ENCODE measurements at places on chromosomes 4 and X.

- peak; percentile 49 for DNase-seq
Observed at GRCh38 chr4:147325571-147325981, 155.3 kb upstream of the EDNRA start.

GRCh38 chrX:38882894-38883626 lies 81.8 kb downstream of the MID1IP1 start:
- peak; percentile 78 for DNase-seq

- no peak for DNase-seq
Observed at GRCh38 chr4:105145903-105146275, 787 bp upstream of the TET2 start.

DNA sequence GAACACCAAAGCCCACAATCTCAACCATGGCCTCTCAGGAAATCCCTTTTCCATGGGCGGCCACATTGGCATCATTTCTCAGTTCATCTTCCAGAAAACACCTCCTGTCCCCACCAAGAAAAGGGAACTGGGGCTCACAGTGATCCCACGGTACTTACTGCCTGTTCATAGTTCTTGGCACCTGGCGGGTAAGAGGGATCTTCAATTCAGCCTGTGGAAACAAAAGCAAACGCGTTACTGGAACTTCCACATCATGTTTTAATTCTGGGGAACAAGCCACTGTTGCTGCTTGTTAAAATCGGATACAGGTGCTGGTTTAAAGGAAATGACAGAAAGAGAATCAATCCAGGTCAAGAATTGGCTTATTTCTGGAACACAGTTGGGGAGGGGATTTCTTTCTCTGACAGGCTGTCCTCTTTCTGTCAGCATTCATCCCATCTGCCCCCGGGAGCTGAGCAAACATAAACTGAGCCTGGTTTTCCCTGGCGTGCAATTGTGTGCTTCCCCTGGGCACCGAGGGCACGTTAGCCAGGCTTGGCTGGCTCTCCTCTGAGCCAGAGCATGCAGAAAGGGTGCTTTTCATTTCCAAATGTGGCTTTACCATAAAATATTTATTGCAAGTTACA lies 16.8 kb downstream of the CLNK start:
- no peak for DNase-seq

GRCh38 chr4:110108422-110108821 lies 90.0 kb downstream of the ELOVL6 start:
- DNase-seq: no peak

GRCh38 chr4:153655002-153655541 lies 29.0 kb upstream of the TLR2 start:
- DNase-seq: no peak

- DNase-seq: no peak
Observed at GRCh38 chrX:72247206-72247942, 8.5 kb upstream of the ERCC6L start.

GRCh38 chr4:48190839-48191238 lies 56.8 kb upstream of the TXK start:
- DNase-seq: no peak

DNA sequence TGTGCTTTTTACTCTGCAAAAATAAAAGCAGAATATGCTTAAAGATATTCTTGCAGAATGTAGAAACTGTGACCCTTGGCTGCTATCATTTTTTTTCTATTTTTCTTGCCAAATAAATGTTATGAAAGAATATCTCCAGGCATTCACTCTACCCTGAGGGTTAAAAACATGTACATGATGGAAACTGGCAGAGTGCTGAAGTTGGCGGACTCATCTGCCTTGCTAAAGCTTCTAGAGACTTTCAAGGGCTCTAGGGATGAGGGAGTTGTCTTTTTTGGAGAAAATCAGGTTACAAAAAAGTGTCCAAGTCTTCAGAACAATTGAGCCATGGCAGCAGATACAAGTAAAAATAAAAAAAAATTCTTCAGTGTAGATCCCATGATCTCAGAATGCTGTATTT lies 40.5 kb upstream of the NRK start:
- DNase-seq: no peak

DNA sequence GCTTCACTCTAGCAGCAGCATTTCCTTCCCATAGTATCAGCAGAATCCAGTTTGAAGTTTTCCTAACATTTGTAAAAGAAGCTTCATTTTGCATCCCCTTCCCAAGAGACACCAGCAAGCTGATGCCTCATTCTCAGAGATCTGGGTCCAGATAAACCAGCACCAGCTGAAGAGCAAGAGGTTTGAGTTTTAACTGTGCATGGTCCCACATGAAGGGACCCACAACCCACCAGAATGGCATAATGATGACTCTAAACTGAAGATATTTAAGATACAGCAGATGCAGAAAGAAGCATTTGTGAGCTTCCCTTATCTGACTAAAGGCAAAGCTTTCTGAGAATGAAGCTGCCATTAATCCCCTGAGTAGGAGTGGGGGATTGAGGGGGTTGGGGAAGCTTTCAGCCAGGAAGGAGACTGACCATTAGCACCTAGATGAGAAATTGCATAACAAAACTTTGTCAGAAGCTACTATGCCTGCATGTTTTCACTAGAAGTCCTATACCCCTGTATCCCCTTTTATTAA lies 18.6 kb downstream of the NUDT6 start:
- DNase-seq: no peak

GRCh38 chr4:90080116-90080515 lies 47.1 kb upstream of the CCSER1 start:
- no peak for DNase-seq

DNA sequence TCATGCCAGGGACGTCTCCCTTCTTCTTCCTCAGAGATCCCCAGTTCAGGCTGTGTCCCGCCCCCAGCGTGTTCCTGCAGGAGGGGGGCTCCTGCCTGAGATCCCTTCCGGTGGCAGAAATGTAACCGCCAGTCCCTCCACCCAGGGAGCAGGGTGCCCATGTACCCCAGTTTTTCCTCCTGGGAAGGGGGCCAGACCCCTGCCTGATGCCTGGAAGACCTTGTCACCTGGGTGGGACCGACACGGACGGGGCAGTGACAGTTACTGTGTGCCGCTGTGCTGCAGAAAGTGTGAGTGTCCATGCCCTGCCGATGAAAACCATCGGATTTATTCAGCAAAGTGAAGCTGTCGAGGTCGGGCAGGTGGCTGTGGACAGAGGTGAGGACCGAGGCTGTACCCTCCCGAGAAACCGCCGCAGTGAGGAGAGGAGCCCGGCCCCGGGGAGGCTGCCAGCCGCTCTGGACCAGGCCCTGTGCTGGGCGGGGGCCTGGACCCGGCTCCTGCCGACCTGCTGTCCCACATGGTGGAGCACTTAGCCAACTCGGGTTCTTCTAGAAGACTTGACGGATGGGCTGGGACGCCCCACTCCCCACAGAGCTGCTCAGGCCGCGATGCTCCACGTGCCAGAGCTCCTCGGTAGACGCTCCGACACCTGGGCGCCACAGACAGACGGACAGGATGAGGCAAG lies 36.7 kb upstream of the HMX1 start:
- DNase-seq: no peak

DNA sequence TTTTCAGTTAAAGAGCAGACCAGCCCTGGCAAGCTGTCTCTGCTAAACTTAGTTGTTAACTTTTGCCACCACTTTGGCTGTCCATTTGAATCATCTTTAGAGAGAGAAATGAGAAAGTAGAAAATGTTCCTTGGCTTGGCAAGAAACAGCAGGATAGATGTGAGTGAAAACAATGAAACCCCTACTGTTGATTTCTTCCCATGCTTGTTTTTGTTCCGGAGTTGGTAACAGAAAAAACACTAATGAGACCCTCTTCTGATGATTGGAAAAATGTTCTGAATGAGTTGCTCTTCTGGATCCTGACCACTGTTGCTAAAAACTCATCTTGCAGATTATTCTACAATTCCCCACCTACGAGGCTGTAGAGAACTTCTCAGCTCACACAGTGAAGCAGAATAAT lies 203.3 kb downstream of the MAPK10 start:
- no peak for DNase-seq

DNA sequence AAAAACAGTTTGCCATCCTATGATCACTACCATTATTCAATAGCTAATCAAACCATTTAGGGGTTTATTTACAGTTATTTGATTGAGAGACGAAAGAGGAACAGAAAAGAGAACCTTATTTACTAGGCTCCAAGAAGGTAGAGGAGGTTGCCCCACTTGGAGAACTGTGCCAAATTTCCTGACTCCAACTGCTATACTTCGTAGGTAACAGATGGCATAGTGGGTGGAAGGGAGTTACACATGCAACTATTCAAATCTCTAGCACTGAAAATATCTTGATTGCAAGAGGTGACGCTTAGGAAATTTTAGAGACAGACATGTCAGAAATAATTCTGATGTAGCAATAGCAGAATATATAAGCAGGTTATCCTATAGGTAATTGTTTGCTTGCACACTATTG lies 38.0 kb upstream of the TMPRSS11F start:
- no peak for DNase-seq

GRCh38 chr4:110484029-110484428 lies 8.1 kb downstream of the ENPEP start:
- no peak for DNase-seq

- no peak for DNase-seq
Observed at GRCh38 chr4:184766446-184766845, 32.5 kb upstream of the CENPU start.

- DNase-seq: no peak
Observed at GRCh38 chr4:27210956-27211355, 350.3 kb downstream of the STIM2 start.

DNA sequence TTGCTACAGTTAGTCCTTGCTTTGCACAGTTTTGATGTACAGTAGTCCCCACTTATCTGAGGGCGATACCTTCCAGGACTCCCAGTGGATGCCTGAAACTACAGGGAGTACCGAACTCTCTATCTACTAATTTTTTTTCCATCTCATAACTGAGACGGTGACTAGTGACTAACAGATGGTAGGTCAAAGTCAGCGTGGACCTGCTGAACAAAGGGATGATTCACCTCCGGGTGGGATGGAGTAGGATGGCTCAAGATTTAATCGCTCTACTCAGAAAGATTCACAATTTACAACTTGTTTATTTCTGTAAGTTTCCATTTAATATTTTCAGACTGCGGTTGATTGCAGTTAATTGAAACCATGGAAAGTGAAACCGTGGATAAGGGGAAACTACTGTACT lies 655.8 kb downstream of the ZNF674 start:
- DNase-seq: peak; percentile 2

GRCh38 chrX:99603091-99603814 lies 806.8 kb downstream of the PCDH19 start:
- no peak for DNase-seq

- DNase-seq: no peak
Observed at GRCh38 chrX:133335027-133335426, 80.3 kb downstream of the GPC4 start.

- DNase-seq: no peak
Observed at GRCh38 chr4:176653401-176654220, 139.1 kb downstream of the VEGFC start.

GRCh38 chrX:3161681-3162080 lies 120.4 kb downstream of the ARSF start:
- no peak for DNase-seq
